Stimulated activated CD8-positive, alpha-beta memory T cell treated with anti-CD3 and anti-CD28 coated beads, Interleukin-4, amount 100 ng/mL, for 4 hours (primary cell): ENCODE measurements at places on chromosomes 6 and 20.

GRCh38 chr6:130912434-130912833, 85.2 kb downstream of the SMLR1 start:
- DNase-seq: no peak

DNA sequence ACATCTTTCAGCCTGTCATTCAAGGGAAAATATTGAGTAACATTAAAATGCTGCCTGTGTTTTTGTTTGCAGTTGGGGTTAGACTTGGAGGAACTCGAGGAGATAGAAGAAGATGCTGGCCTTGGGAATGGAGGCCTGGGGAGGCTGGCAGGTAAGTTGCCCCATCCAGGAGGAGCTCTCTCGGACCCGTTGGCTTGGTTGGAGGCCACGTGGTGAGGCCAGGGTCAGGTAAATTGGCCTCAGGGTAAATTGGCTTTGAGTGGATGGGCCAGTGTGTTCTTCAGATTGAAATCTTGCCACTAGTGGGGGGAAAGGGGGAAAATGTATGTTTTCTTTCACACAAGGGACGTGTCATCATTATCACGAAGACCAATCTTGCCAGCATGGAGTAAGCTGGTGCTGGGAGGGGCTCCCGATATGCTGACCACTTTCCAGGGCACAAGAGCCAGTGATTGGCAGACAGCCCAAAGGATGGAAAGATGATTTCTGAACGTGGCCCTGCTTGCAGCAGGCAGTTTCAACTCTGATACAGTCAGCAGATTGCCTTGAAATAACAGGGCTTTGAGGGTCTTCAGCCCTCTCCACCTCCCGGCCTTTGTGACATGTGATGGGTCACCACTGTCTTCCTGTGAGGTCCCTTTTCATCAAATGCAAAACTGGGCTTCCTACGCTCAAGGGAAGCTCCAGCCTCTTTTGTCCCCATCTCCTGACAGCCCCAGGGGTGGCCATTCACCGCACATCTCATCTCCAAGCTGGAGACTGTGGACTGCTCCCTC, 21.4 kb downstream of the PYGB start:
- no peak for DNase-seq

DNA sequence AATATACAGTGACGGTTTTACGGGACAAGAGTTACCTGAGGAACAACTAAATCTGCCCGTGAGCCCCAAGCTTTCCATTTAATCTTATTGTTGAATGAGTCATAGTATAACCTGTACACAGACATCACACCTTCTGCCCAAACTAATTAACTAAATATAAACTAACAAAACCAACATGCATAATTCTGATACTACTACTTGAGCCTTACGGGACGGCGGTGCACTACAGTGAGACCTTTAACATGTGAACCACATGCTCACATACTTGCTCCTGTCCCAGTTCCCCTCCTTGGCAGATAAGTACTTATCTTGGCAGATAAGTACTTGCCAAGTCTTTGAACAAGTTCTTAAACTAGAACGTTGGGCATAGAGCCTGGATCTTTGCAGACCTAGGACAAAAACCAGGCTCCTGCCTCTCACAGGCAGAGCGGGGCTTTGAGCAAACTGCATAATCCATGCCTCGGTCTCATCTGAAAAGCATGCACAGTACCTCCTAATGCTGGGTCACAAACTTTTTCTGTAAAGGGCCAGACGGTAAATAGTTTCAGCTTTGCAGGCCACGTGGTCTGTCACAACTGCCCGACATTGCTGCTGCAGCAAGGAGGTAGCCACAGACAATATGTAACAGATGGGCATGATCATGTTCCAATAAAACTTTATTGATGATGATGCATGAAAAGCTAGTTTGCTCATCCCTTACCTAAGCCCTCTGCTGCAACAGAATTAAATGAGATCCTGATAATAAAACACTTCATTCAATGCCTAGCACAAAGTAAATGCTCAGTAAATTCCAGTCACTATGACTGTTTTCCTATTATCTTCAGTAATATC, 23.0 kb downstream of the ZNF217 start:
- no peak for DNase-seq

DNA sequence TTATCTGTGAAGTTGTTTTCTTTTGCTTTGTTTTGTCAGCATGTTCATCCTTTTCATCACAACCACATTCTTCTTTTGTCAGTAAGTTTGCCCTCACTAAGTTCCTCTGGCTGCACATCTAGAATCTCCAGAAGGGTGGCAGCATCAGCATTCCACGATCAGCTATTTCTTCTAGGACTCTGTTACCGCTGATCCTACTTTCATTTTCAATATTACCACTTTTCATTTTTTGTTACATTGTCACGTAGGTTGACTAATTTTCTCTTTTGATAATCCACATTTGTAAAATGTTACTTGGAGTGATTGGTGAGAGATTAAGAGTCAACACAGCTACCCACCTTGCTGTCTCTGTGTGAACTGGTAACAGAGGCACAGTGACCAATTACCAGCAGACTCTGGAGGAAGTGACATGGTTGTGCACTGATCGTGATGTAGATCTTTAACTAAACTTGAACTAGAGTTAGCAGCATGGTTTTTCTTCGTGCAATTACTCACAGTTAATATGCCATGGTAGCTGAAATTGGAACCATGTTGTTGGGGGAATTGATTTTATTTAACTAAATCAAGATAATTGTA, 307.9 kb upstream of the SLC35B3 start:
- DNase-seq: no peak

DNA sequence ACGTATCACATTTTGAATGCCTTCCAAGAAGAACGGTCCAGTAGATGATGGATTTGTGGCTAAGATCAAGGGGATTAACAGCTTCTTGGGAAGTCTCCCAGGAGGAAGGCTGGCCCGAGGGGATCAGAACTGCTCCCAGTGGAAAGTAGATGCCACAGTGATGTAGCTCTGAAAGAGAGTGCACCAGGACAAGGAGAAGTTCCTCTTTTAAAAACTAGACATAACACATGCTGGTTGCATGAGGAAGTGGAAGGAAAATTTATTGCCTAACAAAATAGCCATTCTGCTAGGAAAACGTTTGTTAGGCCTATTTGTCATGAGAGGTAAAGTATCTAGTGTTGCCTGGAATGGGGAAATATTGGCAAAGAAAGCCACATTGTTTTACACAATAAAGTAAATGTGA, 87.8 kb downstream of the CDH26 start:
- DNase-seq: no peak
